ENCODE measurements at places on chromosomes 6 and 20.

DNA sequence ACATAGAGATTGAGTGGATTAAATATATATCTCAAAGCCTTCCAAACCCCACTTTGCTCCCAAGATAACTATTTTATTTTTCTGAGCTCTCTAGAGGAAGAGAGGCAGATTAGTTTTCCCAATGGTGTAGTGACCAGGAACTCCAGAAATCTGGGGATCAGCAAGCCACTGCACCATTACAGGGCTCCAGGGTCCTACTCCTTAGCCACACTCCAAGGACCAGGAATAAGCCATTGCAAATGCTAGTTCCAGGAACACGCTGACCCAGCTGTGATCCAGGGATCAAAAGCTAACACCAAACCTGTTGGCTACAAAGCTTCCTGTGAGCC is 97.7 kb upstream of the IYD start:
- DNase-seq: no peak

DNA sequence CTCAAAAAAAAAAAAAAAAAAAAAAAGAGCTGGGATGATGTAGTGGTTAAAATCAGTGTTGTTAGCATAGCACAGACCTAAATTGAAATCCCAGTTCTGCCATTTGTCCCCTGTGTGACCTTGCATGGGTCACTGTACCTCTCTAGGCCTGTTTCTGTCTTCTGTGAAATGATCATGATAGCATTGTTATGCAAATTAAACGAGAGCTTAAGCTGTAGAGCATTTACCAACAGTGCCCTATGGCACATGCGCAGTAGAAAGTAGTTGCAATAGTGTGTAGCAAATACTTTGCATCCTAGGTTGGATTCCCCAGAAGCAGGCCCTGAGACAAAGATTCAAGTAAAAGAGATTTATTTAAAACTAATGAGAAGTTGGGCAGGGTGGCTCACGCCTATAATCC is 7.3 kb downstream of the PSORS1C2 start:
- no peak for DNase-seq

DNA sequence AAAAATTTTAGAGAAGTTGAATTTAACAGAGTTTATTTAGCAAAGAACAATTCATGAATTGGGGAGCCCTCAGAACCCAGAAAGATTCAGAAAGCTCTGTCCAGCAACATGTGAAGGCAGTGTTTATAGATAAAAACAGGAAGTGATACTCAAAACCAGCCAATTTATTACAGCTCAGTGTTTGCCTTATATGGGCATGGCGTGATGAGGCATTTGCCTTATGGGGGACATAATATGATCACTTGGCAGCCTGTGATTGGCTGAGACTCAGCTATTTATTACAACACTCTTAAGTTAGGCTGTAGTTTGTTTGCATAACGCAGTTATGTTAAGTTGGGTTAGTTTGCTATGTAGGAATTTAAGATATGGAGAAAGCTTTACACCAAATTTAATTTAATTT is 11.5 kb downstream of the HLA-DPA1 start:
- DNase-seq: peak; percentile 22

GRCh38 chr6:91081452-91082067 is 494.7 kb upstream of the MAP3K7 start:
- peak; percentile 38 for DNase-seq

GRCh38 chr20:54633374-54634355 is 158.3 kb downstream of the DOK5 start:
- no peak for DNase-seq

- no peak for DNase-seq
Observed at GRCh38 chr20:62481425-62482145, 5.8 kb upstream of the GATA5 start.

DNA sequence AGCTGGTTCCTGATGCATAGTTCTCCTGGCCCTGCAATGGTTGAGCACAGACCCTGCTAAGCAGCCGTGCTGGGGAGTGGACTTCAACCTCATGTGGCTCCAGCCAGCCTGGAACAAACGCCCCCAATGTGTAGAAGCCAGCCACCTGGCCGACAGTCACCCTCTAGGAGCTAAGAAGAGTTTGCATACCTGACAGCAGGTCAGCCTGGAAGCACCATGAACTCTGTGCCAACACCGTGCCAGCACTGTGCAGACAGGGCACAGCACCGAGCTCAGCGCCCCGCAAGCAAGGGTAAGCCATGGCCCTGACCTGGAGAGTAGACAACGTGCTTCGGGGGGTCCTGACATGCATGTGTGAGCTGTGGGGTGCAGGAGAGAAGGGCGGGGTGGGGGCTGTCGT is 356.3 kb downstream of the ZFAND3 start:
- no peak for DNase-seq

- DNase-seq: peak; percentile 7
Observed at GRCh38 chr6:120056085-120056484, 706.5 kb upstream of the MAN1A1 start.

GRCh38 chr20:661474-662270 is 8.7 kb upstream of the SRXN1 start:
- no peak for DNase-seq

GRCh38 chr6:125983246-125983945 is 2.9 kb upstream of the TRMT11 start:
- no peak for DNase-seq

Data from hematopoietic multipotent progenitor cell treated with erythropoietin and hydrocortisone succinate and interleukin-3 and kit ligand, for 8 days (in vitro differentiated cells).